HL-60 (cell line): ENCODE measurements at places on chromosomes 1 and 21.
A peak's percentile ranks its signal among the peaks of the same experiment; 100 is the strongest.

DNA sequence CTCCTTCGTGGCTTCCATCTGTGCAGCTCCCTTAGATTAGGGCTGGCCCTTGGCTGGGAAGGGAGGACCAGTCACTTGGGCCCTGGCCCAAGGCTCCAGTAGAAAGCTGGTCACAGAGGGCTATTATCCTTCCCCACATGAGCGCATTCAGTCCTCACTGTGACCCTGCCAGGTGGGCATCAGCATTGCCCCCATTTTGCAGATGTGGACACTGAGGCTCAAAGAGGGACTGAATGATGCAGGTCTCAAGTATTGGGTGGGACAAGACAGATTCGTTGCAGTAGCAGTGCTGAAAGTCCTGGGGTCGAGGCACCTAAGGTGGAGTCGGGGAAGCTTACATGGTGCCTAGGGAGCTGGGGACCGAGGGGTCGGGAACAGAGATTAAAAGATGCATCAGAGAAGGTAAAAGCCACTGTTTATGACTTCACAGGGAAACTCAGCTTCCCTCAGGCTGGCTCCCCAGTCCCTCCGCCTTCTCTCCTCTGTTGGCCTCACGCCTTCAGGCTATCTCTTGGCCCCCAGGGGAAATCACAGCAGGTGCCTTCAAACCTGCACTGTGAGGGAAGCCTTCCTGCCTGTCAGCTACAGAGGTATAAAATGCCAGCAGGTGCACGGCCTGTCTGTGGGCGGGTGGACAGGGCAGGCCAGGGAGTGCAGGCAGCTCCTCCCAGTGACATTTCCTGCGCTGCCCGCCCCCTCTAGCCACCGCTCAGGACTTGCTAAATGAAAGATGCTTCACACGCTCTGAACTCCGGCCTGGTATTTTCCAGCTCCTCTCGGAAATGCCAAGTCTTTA, 178.4 kb downstream of the GRIK3 start:
- DNase-seq = no peak

- no peak for DNase-seq
Observed at GRCh38 chr1:234926559-234927311, 201.9 kb downstream of the TOMM20 start.

GRCh38 chr1:156475568-156476500, 24.7 kb downstream of the MEF2D start:
- DNase-seq = no peak

DNA sequence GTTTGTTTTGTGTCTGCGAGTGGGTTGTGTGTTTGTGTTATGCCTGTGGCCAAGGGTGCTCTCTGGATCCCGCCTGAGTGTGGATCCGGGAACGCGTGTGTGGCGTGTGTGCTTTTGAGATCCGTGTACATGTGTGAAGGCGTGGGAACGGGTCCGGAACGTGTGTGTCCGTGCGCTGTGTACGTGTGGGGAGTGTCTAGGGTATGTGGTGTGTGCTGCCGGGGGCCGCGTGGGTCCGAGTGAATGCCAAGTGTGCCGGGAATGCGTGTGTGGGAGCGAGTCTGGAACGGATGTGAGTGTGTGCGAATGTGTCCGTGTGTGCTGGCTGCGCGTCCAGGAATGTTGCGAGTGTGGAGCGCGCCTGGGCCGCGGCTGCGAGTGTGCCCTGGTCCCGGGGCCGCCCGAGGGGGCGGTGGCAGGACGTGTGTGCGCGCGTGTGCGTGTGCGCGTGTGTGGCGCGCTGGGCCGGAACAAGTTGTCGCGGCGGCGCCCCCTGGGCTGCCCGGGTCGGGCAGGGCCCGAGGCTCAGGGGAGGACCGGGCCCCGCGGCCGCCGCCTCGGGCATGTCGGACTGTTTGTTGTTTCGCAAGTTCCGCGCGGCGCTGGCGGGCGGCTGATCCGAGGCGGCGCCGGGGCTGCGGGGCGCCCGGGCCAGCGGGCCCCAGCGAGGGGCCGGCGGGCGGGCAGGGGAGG, 953 bp downstream of the PTPRU start:
- DNase-seq = peak; percentile 55

- DNase-seq = no peak
Observed at GRCh38 chr1:228332797-228333738, 73.6 kb downstream of the TRIM11 start.

- no peak for DNase-seq
Observed at GRCh38 chr1:234760303-234760723, 150.3 kb upstream of the IRF2BP2 start.

DNA sequence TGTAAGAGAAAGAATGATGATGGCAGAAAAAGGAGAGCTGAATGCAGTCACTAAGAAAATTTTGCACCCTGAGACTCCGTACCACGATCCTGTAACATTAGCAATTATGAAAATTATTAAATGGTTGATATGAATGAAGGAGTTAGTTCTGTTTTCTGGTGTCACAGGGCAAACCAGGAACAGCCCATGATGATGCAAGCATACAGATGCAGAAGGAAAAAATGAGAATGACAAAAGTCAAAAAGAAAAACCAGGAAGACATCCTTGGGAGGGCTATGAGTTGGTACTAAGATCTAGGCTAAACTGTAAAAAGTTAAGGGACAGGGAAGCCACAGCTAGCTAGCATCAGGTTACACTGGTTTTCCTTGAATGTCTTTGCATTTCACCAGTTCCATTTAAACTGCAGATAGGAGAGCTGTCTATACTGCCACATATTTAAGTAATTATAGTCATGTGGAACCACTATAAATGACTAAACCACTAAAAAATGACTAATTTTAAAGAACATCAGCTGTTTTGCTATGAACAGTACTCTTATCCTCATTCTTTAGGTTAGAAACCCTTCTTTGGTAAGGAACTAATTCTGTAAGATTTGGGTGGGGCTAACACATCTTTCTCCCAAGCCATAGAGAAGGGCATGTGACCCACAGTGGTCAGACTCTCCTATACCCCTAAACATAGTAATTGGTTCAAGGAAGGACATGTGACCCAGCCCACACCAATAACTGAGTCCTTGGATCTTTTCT, 11.4 kb downstream of the DOCK7 start:
- DNase-seq = peak; percentile 45

GRCh38 chr1:215681041-215681440, 113.9 kb downstream of the KCTD3 start:
- DNase-seq = no peak

- DNase-seq = no peak
Observed at GRCh38 chr1:201253411-201253810, 29.9 kb upstream of the PKP1 start.

DNA sequence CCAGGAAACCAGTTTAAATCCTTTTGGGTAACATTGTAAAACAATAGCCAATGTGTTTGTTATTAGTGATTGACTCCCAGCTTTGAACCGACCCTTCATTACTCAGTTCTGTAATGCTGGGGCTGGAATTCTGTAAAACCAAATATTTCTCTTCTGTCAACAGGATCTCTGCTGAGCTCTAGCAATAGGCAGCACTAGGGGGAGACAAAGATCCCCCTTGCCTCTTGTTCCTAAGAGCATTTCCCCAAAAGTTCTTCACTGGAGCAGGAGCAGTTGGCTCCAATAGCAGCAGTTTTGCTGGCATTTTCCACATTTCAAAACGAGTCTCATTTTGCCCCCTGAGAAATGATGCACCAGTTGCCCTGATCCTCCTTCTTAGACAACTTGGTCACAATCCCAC, 1671.1 kb downstream of the MRPL39 start:
- DNase-seq = peak; percentile 11

DNA sequence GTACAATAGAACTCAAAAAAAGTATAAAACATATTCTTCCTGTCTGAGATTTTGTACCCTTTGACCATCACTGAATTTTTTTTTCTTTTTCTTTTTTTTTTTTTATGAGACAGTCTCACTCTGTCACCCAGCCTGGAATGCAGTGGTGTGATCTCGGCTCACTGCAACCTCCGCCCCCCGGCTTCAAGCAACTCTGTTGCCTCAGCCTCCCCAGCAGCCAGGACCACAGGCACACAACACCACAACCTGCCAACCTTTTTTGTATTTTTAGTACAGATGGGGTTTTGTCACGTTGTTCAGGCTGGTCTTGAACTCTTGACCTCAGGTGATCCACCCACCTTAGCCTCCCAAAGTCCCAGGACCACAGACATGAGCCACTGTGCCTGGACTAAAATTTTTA, 10.4 kb downstream of the SDCCAG8 start:
- DNase-seq = no peak

DNA sequence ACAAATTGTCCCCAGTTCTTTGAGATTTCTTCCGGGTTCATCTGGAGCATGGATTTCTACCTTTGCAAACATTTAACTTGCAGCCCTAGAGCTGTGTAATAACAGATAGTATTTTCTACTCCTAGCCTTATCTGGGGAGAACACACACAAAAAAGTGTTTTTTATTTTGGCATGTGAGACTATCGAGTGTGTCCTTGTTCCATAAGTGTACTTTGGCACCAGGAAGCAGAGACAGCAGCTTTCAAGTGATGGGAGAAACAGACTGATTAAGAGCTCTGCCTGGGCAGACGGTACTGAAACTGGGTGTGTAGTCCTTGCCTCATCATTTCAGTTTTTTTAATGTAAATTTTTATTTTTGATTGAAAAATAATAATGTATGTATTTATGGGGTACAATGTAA, 297.4 kb downstream of the ST6GALNAC3 start:
- no peak for DNase-seq

GRCh38 chr1:202170726-202171125, 10.3 kb upstream of the PTPN7 start:
- DNase-seq = no peak

GRCh38 chr1:34331020-34331926, 154.6 kb downstream of the C1orf94 start:
- no peak for DNase-seq

- DNase-seq = no peak
Observed at GRCh38 chr1:6880951-6881690, 95.9 kb downstream of the CAMTA1 start.

DNA sequence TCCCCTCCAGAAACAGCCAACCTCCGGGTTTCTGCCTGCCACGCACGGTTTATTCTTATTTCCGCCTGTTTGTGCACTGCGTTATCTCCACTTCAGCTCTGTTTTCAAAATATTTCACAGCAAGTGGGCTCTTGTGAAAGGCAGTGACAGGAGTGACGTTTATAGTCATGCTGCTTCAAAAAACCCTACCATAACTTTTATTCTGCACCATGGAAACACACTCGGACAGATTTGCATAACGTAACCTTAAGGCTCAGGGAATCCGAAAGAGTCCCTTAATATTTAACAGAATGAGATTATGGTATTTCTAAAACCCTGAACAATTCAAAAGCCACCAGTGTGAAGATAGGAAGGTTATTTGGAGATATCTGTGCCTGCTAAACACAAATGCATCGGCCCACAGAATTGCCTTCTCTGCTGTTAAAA, 782 bp upstream of the SDE2 start:
- DNase-seq = peak; percentile 70

DNA sequence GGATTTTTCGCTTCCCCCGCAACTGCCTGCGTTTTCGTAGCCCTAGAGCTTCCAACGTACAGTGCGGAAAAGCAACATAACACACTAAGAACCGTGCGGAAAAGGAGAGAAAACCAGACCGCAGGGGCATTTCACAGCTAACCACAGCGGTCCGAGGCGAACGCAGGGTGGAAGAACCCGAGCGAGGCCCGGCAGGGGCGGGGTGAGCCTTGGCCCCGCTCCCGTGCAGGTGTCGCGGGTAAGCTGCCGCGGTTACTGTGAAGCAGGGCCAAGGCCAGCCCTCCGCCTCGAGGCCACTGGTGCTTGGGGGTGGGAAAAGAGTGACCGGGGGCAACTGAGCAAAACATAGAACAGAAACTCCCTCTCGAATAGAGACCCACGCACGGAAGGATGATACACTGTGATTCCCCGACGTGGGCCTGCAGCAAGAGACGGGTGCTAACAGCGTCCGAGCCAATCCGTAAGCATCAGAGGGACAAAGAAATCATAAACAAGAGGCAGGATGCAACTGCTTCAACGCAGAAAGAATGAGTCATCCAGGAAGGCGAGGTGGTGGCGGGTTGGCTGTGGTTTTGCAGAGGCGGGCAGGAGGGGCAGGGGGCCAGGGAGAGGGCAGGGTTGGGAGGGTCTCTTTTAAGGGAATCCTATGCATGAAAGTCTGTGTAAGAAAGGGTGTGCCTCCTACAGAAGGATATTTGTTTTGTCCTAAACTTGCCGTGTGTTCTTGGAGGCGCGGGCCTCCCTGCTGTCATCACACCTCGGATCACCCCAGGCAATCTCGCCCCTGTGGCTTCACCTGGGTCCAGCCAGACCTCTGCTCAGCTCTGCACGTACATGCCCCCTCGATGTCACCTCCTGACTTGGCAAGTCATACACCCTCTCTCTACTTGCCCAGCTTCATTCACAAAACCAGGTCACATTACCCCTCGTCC, 7.3 kb downstream of the GNG4 start:
- DNase-seq = no peak

- DNase-seq = no peak
Observed at GRCh38 chr1:9087411-9088125, 18.1 kb upstream of the SLC2A5 start.

GRCh38 chr1:66494482-66494881, 39.5 kb upstream of the SGIP1 start:
- no peak for DNase-seq
